Activated CD4-positive, alpha-beta T cell treated with anti-CD3 and anti-CD28 coated beads for 1 hour (primary cell): ENCODE measurements at places on chromosomes 4 and X.

DNA sequence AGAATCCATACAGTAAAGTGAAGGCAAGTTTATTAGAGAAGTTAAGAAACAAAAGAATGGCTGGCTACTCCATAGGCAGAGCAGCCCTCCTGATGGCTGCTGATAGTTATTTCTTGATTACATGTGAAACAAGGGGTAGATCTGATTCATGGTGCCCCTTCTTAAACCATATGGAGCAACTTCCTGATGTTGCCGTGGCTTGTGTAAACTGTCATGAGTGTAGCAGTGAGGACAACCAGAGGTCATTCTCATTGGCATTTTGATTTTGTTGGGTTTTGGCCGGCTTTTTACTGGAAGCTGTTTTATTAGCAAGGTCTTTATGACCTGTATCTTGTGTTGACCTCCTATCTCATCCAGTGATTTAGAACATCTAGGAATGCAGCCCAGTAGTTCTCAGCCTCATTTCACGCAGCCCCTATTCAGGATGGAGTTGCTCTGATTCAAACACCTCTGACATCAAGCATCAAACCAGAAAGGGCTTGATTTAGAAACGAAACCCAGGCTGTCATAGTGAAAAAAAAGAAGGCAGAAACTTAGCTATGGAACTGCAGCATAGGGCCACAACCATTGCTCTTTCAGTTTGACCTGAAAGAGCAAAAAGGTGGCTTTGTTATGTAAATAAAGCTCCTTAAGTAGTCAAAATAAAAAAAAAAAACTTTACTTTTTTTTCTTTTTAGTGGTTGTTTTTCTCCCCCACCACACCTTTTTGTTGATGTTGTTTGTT is 37.8 kb downstream of the SPCS3 start:
- DNase-seq = no peak

GRCh38 chrX:34879886-34880285 is 62.7 kb upstream of the FAM47B start:
- no peak for DNase-seq

DNA sequence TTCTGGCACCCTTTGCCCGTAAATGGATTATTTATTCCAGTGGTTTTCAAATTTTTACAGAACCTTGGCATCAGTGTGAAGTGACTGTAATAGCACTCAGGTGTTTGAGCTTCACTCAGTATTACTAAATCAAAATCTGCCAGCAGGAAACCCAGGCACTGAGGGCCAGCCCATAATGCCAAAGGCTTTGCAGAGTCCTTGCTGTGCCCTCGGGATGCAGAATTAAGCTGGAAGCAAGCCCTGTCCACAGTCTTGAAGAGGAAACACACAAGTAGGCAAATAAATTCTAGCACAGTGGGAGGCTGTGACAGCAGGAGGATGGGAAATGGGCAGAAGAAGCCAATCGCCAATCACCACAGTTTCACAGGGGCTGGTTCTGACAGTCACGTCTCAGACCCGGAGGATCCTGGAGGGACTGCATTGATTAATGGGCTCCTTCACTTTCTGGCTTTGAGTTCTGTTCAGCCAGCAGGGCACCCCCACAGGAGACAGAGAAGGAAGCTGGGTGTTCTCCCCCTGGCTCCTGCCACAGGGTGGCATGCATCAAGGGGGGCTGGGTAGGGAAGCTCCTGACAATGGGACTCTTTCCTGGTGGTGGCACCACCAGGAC is 138.8 kb downstream of the MTNR1A start:
- DNase-seq = no peak

- DNase-seq = no peak
Observed at GRCh38 chr4:47667552-47667951, 170.3 kb downstream of the CORIN start.

DNA sequence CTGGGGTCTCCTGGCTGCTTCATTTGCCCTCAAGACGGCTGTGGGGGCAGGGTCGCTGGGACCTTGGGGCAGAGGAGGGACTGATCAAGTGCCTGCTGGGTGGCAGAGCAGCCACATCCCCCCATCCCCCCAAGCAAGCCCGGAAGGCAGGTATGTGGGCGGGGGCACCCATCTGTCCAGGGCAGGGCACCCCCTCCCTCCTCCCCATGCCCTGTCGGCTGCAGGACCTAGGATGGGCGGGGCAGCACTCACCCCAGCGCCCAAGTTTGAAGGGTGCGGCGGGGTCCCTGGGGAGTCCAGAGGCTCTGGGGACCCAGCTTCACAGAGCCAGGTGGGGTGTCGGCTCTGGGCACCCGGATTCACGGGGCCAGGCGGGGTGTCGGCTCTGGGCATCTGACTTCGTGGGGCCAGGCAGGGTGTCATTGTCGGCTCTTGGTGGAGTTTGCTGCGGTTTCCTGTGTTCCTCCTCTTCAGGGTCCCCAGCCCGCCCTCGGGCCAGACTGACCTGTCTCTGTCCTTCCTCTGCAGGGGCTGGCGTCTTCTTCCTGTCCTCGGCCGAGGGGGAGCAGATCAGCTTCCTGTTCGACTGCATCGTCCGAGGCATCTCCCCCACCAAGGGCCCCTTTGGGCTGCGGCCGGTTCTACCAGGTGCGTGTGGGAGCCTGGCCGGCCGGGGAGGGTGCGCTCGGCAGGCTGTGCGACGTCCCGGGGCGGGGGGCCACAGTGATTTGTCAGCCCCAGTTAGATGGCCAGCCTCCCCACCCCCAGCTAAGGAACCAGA is 22.1 kb downstream of the DOK7 start:
- no peak for DNase-seq

- no peak for DNase-seq
Observed at GRCh38 chr4:24655971-24656370, 71.6 kb upstream of the DHX15 start.
